ENCODE measurements at places on chromosomes 11 and 22.

DNA sequence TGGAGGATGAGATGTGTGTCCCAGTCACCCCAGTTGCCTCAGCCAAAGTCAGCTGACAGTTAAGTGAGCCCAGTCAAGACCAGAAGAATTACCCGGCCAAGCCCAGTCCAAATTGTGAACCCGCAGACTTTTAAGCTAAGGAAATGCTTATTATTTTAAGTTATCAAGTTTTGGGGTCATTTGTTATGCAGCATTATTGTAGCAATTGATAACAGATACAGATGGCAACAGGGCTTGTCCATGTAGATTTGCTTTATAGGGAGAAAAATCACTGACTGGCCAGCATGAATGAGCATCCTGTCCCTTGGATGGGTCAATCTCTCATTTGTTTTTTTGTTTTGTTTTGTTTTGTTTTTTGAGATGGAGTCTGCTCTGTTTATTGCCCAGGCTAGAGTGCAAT, 22.9 kb downstream of the SDHAF2 start:
- DNase-seq: no peak

- DNase-seq: no peak
Measured at GRCh38 chr11:33879375-33879774, 12.5 kb downstream of the LMO2 start.

- DNase-seq: no peak
Measured at GRCh38 chr11:117459979-117460300, 132.3 kb downstream of the CEP164 start.

- DNase-seq: no peak
Measured at GRCh38 chr11:114040706-114041211, 18.8 kb upstream of the ZBTB16 start.

DNA sequence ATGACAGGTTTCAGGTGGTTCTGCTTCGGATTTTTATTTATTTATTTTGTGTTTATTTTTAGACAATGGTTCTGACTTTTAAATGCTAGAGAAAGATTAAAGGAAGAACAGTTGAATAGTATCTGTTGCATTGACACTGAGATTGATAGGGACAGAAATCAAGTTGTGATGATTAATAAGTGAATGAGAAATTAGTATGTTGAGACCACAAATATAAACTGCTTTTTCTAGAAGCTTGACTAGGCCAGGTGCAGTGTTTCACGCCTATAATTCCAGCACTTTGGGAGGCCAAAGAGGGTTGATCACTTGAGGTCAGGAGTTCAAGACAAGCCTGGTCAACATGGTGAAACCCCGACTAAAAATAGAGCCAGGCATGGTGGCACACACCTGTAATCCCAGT, 65.1 kb upstream of the TNRC6B start:
- DNase-seq: no peak

Data from B cell (primary cell).